ENCODE measurements at places on chromosomes 13 and 19.

GRCh38 chr13:49271264-49271663 lies 23.5 kb downstream of the CDADC1 start:
- no peak for DNase-seq

DNA sequence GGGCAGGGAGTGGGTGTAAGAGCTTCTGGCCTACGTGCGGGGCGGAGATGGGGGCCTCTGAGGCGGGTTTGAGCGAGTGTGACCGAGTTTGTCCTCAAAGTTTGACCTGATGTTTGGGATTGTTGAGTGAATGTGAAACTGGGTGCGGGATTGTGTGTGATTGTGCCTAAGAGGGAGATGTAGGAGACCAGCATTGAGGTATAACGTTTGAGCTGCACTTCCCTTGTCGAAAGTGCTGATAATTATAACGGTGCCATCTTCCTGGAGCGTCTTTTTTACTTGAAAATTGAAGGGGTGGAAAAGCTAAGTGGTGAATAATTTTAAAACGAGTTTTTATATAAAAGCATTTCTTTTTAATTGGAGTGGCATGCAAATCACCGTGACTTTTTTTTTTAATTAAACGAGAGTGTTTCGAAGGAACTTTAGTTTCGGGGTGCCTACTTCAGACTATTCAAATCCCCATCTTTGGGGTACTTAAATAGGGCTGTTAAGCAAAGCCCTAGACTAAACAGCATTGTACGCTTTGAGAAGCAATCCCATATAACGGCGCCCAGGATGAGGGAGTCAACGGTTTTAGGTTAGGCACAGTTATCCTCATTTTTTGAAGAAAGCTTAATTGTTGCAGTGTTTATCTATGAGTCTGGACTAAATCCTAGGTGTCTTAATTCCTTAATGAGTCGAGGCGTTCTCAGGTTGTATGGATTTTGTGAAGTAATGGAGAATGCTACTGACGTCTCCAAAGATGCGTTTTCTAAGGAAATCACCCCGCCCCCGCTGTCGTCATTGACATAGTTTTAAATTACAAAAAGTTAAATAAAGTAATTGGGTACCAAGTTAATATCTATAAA lies 594 bp downstream of the ZNF146 start:
- DNase-seq, result no peak

DNA sequence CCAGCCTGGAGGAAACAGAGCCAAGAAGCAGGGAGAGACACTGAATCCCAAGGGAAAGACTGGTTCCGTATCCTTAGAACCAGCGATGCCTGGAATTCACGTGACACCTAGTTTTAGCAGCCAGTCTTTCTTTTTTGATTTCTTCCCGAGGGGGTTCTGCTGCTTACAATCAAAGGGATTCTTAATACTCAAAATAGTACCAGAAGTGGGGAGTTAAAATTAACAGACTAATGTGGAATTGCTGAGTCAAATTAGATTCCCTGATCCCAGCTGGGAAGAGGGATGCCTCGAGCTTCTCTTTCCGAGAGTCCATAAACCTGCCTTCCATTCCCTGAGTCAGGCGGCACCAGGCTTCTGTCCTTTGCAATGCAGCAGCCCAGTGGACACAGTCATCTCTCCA lies 4.8 kb upstream of the MATK start:
- DNase-seq, result no peak

GRCh38 chr13:45705918-45706317 lies 3.8 kb downstream of the CBY2 start:
- DNase-seq, result no peak

DNA sequence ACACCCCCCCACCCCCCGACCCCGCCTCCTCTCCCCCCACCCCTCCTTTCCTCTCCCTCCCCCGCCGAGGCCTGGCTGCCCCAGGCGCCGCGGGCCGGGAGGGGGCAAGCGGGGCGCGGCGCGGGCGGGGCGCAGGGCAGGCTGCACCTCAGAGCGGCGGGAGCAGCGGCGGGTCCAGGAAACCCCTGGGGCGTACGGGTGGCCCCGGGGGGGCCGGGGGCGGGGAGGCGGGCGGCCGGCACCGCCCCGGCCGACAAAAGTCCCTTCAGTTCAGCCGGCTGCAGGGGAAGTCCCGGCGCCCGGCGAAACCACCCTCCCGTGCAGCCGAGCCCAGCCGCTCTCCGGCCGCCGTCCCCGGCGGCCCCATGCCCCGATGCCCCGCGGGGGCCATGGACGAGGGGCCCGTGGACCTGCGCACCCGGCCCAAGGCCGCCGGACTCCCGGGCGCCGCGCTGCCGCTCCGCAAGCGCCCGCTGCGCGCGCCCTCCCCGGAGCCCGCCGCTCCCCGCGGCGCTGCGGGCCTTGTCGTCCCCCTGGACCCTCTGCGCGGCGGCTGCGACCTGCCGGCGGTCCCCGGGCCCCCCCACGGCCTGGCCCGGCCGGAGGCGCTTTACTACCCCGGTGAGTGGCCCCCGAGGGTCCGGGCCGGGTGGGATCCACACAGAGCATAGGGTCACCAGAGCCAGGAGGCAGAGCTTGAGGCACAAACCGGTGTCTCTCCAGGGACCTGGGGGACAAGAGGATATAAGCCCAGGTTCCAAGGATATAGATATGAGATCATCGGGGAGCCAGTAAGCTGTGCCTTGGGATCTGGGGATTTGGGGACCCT lies at the start of gene BCL3:
TSS of gene BCL3 (plus strand) at position 283 of the 829 bp plus-strand sequence. CDS start at position 366, 83 bp downstream.
- DNase-seq, result peak; percentile 81

DNA sequence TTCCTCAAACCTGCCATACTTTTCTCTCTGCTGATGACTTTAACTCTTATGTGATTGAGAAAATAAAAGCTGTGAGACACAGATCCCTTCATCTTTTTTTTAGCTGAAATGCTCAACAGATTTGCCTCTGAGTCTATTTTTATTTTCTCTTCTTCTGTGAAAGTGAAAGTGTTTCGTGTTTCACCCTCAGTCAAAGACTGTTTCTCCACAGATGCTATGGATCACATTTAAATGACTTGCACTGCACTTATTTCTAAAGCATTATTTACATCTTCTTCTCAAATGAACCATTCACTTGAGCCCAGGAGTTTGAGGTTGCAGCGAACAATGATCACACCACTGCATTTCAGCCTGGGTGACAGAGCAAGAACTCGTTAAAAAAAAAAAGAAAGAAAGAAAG lies 890.1 kb upstream of the PCDH20 start:
- no peak for DNase-seq

- DNase-seq, result no peak
These were observed 6.3 kb upstream of the FDX2 start for GRCh38 chr19:10321874-10322835.

DNA sequence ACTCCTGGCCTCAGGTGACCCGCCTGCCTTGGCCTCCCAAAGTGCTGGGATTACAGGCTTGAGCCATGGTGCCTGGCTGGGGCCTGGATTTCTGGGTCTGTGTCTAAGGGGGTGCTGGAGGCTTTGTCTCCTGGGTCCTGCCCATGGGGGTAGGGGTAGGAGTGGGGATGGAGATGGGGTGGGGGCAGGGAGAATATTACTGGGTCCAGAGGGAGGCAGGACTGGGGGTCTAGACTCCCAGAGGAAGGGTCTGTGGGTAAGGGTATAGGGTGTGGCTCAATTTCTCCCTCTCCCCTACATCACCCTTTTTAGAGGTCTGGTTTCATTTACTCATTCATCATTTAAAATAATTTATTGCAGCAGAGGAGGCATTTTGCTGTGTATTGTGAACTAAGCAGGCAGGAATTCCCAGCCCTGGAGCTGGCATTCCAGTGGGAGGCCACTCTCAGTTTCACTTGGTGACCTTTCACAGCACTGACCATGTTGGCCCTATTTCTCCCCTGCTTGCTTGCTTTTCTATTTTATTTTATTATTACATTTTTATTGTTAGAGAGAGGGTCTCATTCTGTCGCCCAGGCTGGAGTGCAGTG lies 810 bp upstream of the NFKBID start:
- no peak for DNase-seq

DNA sequence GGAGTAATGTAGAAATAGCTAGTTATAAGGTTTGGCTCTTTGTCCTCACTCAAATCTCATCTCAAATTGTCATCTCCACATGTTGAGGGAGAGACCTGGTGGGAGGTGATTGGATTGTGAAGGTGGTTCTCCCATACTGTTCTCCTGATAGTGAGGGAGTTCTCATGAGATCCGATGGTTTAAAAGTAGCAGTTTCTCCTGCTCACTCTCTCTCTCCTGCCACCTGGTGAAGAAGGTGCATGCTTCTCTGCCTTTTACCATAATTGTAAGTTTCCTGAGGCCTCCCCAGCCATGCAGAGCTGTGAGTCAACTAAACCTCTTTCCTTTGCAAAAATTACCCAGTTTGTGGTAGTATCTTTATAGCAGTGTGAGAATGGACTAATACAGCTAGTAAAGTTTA lies 849.4 kb downstream of the DACH1 start:
- DNase-seq, result no peak

DNA sequence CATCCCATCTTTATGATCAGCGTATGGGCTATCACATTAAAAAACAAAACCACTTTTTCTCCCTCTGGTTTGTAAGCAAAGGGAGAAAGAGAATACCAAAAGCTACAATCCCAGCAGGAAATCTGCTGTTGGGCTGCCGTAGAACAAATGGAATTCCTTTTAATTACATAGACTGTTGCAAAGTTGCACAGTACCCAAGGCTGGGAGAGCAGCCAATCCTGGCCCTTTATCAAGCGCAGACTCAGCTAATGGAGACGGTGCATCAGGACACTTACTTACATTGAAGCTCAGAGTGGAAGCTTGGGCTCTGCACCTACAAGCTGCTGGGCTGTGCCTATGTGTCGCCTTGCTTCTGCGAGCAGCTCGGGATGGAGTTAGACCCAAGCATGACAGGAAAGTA lies 15.2 kb downstream of the CCNA1 start:
- DNase-seq, result no peak

DNA sequence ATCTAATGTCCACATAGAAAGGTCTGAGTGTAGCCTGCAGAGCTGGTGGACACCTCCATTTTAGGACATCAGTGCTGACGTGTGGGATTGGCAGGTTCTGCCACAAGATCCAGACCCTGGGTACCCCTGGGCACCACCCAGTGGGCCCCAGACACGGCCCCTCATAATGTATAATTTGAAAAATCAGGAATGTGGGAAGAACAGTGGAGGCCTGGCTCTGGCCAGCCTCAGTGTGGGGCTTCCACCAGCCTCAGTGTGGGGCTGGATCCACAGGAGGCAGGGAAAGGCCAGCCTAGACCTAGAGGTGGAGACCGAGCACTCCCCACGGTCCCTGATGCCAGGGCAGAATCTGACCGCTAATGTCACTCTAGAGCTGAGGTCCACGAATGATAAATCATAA lies 150.7 kb upstream of the SOX1 start:
- no peak for DNase-seq

- no peak for DNase-seq
These were observed 102.5 kb downstream of the GADD45B start for GRCh38 chr19:2578391-2578890.

GRCh38 chr13:59672445-59672844 lies 491.3 kb downstream of the DIAPH3 start:
- no peak for DNase-seq

- no peak for DNase-seq
These were observed 62.9 kb upstream of the URI1 start for GRCh38 chr19:29878973-29879654.

- no peak for DNase-seq
These were observed 7.7 kb upstream of the NFIC start for GRCh38 chr19:3358689-3359014.

DNA sequence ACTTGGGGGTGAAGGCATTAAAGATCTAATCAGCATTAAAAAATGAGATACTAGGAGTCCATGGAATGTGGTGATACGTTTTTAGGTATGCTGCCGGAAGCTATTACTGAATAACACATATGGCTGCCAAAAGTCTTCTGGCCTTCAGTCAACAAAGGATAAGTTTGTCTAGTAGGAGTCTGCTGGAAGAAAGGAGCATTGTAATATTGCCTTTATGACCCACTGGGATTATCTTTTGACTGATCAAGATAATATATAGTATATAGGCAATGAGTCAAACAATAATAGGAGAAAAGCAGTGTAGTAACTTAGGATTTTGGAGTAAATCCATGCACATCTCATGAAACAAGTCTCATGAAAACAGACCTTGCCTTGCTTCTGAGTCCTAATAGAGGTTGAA lies 295.4 kb downstream of the SLITRK6 start:
- DNase-seq, result no peak

GRCh38 chr13:20064128-20064527 lies 96.7 kb downstream of the GJA3 start:
- DNase-seq, result no peak

GRCh38 chr13:94033098-94033497 lies 446.4 kb downstream of the DCT start:
- no peak for DNase-seq

GRCh38 chr13:101916108-101916774 lies 463.8 kb downstream of the ITGBL1 start:
- DNase-seq, result no peak

GRCh38 chr19:10830931-10831779 lies 4.9 kb downstream of the TMED1 start:
- no peak for DNase-seq

DNA sequence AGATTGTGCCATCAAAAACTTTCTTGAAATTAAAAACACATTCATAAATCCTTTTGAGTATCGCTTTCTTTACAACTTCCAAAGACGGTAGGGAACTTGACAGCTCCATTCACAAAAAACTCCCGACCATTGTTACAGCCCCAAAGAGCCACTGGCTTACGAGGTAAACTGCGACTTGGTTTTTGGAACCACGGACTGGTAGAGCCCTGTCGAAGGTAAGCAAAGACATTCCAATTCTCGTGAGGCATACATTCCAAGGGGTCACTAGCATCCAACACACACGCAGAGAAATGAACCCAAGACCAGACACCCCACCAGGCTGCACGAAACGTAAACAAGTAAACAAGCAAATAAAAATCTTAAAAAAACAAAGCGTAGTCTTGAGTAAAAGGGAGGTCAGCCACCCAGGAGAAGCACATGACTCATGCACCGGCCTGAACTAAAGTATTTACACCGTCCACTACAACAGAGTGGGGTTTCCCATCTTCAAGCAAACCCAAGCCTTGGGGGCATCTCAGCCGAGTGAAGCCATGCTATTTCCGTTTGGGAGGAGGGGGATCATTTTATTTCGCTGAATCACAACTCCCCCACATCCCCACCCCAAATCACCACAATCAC lies 1.4 kb downstream of the BRD4 start:
- DNase-seq, result no peak

DNA sequence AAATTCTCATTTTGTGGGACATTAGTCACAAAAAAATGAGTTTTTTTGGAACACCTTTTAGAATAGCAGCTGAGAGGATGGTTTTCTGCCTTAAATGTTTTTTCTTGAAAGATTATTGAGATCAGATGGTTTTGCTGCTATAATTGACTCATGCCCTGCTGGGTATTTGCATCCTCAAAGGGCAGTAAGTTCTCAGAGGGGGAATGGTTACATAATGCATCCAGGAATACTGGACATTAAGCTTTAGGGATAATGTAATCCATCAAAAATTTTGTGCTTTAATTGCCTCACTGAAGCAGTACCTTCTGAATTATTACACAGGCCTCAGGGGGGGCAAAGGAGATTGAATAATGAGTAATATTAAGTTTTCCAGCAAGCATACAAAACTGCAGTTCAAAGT lies 866.3 kb upstream of the SPRY2 start:
- DNase-seq, result no peak

- DNase-seq, result no peak
These were observed 36.9 kb upstream of the GRTP1 start for GRCh38 chr13:113400621-113401451.

GRCh38 chr19:4067396-4068046 lies 822 bp upstream of the ZBTB7A start:
- no peak for DNase-seq

GRCh38 chr13:30093236-30093635 lies 214.1 kb downstream of the KATNAL1 start:
- no peak for DNase-seq

- DNase-seq, result no peak
These were observed 4.9 kb downstream of the SSC5D start for GRCh38 chr19:55493052-55493644.

Measured in activated T-cell treated with anti-CD3 and anti-CD28 coated beads, Interleukin-2, amount 50 U/mL, for 1 hour (primary cell).